Ureter (tissue), 1 donor: ENCODE measurements at places on chromosomes 16 and 17. TPM values are rescaled to one million over a fixed set of nuclear protein-coding genes. Genes with fewer than 3 reads are reported as not detected.

DNA sequence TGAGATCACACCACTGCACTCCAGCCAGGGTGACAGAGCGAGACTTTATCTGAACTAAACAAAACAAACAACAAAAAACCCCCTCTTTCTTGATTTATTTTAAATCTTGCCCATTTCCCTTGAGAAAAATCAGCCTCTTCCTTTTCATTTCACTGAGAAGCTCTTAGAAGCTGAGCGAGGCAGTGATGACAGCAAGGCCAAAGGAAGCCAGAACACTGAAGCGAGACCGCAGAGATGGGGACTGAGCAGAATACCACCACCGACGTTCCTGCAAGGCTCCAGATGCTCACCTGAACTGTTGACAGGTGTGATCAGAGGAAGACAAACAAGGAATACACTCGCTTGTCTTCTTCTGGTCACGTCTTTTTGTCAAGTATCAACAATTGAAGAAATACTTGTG lies 30.5 kb upstream of the IRF8 start:
- DNase-seq, result no peak

DNA sequence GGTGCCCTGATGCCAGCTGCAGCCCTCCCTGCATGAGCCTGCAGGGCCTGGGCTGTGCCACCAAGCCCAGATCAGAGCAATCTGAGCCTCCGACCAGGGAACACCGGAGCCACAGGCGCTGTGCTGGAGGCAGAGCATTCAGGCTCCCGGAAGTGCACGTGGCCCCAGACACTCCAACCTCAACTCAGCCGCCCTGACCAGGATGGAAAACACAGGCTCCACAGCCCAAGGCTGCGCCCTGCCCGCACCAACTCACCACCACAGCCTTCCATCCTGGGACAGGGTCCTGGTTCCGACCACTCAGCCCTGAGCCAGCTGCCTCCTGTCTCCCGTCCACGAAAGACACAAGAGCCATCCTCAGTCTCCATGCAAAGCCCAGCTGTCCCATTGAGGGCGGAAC lies 18.5 kb downstream of the LMF1 start:
- DNase-seq, result no peak

DNA sequence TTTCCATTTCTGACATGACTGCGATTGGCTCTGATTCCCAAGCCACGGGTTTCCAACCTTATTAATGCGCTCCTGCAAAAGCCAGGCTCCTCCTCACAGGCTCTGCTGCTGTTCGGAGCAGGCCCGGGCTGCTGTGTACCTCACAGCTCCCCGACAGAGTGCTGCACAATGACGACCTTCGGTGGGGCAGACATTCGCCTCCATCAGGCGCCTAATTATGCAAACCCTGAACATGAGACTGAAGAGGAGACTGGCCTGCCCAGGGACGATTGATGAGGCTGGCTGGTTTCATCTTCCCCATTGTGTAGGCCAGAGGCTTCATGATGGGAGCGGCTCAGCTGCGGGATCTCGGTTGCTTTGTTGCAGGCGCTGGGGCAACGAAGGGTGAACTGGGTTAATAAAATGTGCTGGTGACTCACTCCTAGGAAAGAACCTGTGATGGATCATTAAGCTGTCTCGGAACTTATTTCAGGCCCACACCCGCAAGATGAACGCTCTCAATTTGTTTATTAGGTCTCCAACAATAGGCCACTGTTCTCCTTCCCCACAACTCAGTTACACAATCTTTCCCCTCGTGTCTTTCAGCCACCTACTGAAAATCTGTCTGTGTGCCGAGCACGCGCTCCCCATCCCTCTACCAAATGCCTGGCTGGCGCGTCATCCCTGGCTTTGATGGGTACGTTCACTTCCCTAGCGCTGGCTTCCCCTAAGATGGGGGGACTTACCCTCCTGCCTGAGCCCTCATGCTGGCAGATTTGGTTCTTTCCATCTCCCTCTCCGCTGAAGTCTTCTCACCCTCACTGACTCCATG lies 27.2 kb upstream of the TOB1 start:
- no peak for DNase-seq

- DNase-seq, result peak; percentile 84
Observed at GRCh38 chr16:78002915-78003538, 19.3 kb upstream of the CLEC3A start.

GRCh38 chr17:30323895-30324319 lies 9.9 kb downstream of the TMIGD1 start:
- DNase-seq, result peak; percentile 52

Gene PPP1R27
- total RNA-seq, result not detected
